Transverse colon (tissue), 4 donors: ENCODE measurements at places on chromosomes 16 and 17. TPM values are rescaled to one million over a fixed set of nuclear protein-coding genes. Genes with fewer than 3 reads are reported as not detected.

BCAR1 gene
- 162 TPM for total RNA-seq

EVPL gene
- total RNA-seq, result 22.1 TPM

DNA sequence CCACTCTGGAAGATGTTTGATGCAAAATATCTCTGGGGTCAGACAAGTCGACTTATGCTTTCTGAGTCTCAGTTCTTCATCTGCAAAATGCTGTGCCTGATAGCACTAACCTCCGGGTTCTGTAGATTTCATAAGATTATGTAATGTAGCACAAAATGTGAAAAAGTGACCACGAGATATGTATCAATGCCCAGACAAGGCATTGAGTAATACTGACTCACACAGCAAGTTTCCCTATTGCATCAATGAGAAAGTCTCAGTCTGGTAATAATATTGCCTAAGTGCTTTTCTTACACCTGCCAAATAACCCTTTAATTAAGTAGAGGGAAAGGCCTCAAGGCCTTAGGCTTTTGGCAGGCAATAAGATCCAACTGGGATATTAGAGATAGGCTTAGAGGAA lies 41.4 kb upstream of the MMP2 start:
- no peak for DNase-seq

DNA sequence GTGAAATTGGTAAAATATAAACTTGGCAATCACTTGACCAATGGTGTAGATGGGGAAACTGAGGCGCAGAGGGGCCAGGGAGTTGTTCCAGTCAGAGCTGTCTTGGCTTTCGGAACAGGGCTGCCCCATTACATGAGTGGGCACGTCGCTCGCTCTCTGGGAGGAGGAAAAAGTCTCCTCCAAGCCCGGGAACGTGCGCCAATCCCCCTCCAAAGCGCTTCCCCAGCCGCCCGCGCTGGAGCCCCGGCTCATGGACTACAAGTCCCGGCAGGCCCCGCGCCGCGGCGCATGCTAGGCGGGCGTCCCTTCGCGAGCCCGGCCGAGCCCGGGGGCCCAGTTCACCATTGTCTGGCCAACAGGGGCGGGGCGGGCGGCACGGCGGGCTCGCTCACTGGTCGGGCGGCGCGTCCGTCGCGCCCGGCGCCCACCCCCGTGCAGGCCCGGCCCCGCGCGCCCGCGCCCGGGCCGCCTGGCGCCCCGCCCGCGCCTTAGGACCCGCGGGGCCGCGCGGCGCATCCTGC lies at the start of gene LLGL1:
TSS of gene LLGL1 (plus strand) at position 515 of the 521 bp plus-strand sequence. CDS start 48 bp downstream, outside the sequence.
- DNase-seq, result peak; percentile 97

- DNase-seq, result peak; percentile 88
Observed at GRCh38 chr17:37787055-37787757, 42.3 kb upstream of the HNF1B start.

- no peak for DNase-seq
Observed at GRCh38 chr16:9658164-9658563, 524.1 kb downstream of the GRIN2A start.
